ENCODE measurements at places on chromosomes 7 and 10.

DNA sequence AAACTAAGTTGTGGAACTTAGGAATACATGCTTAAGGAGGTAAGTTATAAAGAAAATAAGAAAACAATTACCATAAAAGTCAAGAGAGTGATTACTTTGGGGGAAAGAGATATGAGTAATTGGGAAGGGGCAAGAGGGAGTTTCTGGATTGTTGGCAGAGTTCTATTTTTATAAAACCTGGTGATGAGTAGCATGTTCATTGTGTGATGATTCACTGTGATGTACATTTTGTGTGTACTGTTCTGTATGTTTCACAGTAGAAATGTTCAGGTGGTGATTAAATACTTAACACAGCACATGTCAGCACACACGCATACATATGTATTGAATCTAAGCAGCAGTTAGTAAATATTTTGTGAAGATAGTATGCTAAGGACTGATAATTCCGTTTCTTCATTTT lies 9.7 kb upstream of the OIT3 start:
- peak; percentile 14 for DNase-seq

DNA sequence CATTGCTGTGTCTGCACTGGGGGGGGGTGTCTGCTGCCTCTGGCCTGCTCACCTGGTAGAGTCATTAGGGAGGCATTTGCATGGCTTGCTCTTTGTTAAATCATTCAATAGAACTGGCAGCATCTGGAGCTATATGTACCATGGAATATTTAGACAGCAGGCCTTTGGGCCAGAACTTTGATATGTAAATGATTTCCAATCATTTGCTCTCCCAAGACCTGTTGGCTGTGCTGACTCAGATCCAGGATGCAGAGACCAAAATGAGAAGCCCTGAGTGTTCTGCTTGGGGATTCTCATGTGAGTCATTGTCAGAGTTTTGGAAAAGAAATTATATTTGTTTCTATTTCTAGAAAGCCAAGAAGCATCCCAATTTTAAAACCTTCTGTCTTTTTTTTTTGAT lies 257.6 kb upstream of the IGFBP3 start:
- peak; percentile 70 for DNase-seq

DNA sequence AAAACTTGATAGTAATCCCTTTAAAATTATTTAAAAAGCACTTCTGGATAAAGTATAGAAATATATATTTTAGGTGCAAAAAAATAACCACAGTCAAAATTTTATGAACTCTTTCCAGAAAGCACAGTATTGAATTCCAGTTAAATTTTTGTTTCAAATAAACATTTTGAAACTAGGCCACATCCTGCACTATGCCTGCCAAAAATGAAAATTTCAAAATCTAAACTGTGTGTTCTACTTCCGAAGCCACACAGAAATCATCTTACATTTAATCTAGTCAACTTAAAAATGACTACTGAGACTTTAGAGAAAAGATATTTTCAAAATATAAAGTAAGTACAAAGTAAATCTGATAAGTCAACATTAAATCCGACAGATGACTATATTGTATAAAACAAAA lies 50.0 kb downstream of the MAGI2 start:
- peak; percentile 60 for DNase-seq

DNA sequence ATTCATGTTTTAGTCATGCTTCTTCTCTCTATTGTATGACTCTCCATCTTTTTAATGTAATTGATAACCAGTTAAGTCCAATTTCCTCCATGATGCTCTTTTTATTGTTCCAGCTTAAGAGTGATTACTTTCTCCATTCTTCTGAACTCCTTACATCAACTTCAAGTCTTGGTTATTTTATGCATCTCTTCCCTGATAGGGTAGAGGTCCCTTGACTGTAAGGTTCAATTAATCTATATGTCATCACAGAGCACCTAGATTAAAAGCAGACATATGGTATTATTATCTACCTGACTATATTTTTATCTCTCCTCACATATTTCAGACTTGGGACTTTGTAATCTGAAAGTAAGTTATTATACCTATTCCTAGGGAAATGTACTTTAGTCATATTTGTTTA lies 853.1 kb downstream of the REEP3 start:
- DNase-seq = no peak

- no peak for DNase-seq
Observed at GRCh38 chr7:127629268-127629854, 11.4 kb upstream of the PAX4 start.

DNA sequence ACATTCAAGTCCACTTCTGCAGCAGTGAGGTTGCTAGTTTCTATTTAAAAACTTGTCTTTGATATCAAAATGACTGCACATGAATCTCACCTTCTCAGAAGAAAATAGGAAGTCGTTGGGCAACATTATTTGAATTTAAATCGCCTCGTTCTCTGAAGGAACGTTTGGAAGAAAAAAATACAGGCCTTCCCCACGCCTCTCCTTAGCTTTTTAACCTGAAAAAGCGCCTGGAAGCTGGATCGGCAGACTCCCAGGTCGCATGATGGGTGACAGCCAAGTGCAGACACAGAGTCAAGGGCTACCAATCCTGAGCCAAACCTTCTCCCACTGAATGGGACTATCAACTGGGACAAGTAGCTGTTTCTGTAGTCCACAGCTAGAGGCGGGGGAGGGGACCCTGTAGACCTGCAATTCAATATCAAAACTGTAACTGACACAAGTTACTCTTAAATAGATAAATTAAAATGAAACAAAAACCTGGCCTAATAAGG lies 2.2 kb downstream of the FAM53B start:
- DNase-seq = no peak

DNA sequence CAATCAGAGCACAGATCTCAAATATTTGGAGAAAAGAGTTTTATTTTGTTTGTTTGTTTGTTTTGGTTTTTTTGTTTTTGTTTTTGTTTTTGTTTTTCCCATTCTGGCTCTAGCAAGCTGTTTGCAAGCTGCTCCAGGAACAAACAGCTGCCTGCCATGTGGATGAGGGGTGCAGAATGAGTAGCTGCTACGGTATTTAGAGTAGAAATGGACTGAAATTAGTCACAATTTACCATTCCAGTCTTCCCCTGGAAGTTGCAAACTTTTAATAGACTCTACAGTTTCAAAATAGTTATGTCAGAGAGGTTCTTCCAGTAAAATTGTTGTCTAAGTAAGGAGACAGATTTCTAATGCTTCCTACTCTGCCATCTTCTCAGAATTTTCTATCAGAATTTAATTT lies 27.1 kb upstream of the TAS2R16 start:
- DNase-seq = no peak

GRCh38 chr10:96275685-96276418 lies 4.5 kb upstream of the BLNK start:
- no peak for DNase-seq

DNA sequence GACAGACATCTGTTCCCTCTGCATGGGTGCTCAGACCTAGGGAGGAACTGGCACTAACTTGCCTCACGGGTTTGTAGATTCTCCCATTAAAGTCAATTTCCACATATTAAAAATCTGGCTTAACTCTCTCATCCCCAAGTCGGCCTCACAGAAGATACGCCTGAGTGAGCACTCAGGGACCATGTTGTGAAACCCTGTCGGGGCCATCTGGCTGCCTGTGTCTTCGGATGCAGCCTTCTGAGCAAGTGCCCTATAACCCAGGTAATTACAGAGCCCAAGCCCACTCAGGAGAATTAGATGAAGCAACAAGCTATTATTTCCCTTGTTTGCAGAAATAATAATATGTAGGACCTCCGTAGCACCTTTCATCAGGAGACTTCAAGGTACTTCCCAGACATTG lies 219.3 kb upstream of the GLI3 start:
- no peak for DNase-seq

- DNase-seq = no peak
Observed at GRCh38 chr10:3417096-3417495, 244.5 kb upstream of the PITRM1 start.

- DNase-seq = no peak
Observed at GRCh38 chr7:65250216-65250615, 123.4 kb upstream of the ZNF92 start.

GRCh38 chr10:85619832-85620231 lies 746.8 kb downstream of the GRID1 start:
- DNase-seq = no peak

- no peak for DNase-seq
Observed at GRCh38 chr7:157396316-157397035, 59.7 kb downstream of the DNAJB6 start.

DNA sequence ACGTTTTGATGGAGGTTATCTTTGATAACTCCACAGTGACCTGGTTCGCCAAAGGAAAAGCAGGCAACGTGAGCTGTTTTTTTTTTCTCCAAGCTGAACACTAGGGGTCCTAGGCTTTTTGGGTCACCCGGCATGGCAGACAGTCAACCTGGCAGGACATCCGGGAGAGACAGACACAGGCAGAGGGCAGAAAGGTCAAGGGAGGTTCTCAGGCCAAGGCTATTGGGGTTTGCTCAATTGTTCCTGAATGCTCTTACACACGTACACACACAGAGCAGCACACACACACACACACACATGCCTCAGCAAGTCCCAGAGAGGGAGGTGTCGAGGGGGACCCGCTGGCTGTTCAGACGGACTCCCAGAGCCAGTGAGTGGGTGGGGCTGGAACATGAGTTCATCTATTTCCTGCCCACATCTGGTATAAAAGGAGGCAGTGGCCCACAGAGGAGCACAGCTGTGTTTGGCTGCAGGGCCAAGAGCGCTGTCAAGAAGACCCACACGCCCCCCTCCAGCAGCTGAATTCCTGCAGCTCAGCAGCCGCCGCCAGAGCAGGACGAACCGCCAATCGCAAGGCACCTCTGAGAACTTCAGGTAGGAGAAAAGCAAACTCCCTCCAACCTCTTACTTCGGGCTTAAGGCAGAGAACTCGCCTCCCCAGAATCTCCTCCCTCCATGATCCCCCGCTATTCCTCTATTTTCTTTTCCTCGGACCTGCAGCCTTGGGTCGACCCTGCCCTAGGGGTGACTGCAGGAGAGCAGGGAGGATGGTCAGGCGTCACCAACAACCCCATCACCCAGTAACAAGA lies at the start of gene SERPINE1:
Gene SERPINE1, plus strand, starts transcription at position 454 of the 809 bp plus-strand sequence. CDS start 1,290 bp downstream, outside the sequence.
- peak; percentile 100 for DNase-seq

DNA sequence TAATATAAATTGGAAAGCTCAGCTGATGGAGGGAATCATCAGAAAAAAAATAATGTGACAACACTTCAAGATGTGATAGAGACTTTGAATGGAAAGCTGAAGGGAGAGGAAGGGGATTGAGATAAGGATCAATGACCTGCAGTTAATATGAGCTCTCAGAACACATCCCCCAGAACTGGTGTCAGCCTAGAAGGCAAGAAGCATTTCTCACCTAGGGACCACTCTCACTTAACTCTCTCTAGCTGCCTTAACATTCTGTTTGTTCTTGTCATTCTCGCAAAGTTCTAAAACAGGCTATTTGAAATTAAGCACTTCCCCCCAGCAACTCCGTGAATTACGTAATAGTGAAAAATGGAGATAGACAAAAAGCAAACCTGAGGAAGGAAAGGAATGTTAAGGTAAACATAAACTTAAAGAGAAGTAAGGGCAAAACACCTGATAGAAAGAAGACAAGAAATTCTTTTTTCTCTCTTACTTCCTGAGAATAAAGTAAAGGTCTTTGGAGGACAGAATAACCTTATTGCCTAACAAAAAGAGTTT lies 1.2 kb upstream of the MPP7 start:
- no peak for DNase-seq

DNA sequence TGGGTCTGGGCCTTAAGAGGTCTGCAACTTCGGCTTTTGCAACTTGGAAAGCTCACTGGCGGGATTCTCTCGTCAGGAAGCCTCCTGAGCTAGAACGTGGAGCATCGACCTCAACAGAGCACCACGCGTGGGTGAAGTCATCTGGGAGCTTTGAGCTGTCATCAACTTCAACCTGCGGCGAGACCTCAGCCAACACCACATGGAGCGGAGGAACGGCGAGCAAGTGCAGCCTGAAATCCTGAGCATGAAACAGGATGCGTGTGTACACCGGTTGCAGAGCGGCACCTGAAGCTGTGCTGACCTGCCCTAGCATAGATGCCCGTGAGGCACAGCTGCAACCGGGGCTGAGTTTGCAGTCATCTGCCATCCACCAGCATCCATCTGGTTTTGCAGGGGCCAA lies 295.7 kb upstream of the SHH start:
- DNase-seq = no peak

DNA sequence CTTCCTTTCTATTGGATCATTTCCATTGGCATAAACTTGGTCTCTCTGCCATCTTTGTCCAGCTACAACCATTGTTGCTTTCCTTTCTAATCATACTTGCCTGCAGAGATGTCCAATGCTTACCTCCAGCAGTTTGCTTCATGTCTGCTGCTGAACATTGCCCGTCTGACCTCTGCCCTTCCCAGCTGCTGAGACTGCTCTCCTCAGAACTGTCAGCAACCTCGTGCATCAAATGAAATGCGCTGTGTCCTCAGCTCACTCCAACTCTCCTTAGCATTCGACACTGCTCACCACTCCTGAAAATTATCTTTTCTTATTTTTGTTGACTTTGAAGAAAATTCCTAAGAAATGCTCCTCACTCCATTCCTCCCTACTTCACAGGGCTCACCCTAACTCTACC lies 5.0 kb downstream of the FAM170B start:
- no peak for DNase-seq

DNA sequence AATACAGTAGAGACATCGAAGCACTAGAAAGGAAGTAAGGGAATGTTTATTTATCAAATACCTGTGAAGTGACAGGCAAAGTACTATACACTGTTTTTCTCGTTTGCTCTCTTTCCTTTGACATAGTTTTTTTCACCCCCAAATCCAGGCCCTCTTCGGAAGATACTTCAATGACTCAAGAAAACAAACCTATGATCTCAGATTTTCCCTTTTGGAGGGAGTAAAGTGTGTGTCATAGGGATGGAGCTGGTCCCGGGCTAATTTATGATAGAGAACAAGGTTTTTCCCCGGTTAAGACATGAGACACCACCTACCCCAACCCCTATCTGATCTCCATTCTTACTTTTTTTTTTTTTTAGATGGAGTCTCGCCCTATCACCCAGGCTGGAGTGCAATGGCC lies 61.7 kb downstream of the MAP3K8 start:
- peak; percentile 40 for DNase-seq

GRCh38 chr7:2461268-2462026 lies 14.8 kb downstream of the GRIFIN start:
- no peak for DNase-seq

- DNase-seq = peak; percentile 89
Observed at GRCh38 chr7:132577206-132578049, 1.2 kb upstream of the PLXNA4 start.

DNA sequence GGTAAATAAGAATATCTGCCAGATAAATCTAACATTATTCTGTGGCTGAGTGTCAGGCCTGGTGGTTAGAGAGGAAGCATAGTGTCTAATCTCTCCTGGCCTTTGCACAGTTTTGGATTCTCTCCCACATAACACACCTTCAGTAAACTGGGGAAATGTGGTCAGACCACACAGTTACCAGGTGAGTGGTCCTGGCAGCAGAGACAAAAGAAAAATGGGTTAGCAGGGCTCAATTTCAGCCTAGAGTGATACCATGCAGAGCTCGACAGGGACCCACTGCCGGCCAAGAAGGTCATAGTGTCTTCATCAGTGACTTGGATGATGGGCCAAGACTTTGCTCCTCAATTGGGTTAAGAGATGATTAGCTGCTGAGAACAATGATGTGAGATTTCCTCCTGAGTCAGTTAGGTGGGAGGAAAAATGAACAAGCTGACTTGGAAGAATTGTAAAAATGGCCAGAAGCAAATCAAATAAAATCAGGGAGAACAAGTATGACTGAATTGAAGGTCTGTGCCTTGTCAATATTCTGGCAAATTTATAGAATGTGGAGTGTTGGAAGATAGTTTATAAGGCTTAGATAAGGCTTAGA lies 69.2 kb upstream of the EFCAB10 start:
- no peak for DNase-seq
